ENCODE measurements at places on chromosomes 12 and 14.
A peak's percentile ranks its signal among the peaks of the same experiment; 100 is the strongest.

GRCh38 chr12:113392988-113393579 lies 10.6 kb downstream of the SDS start:
- DNase-seq: no peak

GRCh38 chr14:92750994-92751400 lies 2.6 kb upstream of the LGMN start:
- DNase-seq: no peak

- peak; percentile 87 for DNase-seq
Observed at GRCh38 chr12:116455540-116456329, 103.4 kb upstream of the MAP1LC3B2 start.

GRCh38 chr14:100731846-100732765 lies 5.4 kb downstream of the DLK1 start:
- no peak for DNase-seq

DNA sequence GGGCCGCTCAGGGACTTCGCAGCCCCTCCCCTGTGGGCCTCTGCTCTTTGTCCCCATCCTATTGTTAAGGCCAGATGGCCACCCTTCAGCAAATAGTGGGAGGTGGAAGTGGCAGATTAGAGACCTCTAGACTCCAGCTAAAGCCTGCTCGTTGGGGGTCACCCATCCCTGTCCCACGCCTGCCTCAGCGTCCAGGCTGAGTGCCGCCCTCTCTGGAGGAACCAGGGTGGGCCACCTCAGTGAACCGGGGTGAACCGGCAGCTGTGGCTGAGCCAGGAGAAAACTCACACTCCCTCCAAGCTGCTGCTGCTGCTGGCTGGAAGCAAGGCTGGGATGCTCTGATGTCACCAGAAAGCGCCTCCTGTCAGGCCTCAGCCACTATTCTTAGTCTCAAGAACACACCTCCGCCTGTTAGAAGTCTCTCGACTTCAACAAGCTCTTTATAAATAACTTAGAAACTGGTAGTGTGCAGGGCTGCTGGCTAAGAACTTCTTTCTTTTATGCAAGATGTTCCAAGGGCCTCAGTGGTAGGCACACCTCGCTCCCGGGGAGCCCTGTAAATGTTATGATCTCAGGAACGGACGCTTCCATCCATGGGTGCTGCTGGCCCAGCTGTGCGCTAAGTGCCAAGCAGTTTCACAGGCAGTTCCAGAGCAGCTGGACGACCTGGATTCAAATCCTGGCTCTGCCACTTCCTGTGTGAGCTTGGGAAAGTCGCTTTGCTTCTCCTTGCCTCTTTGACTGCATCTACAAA lies 19.8 kb upstream of the TESC start:
- no peak for DNase-seq

- no peak for DNase-seq
Observed at GRCh38 chr12:58732894-58733293, 187.4 kb downstream of the LRIG3 start.

- peak; percentile 96 for DNase-seq
Observed at GRCh38 chr12:18752280-18752920, 14.5 kb downstream of the CAPZA3 start.

GRCh38 chr14:45621731-45622130 lies 368.7 kb upstream of the MIS18BP1 start:
- DNase-seq: no peak

DNA sequence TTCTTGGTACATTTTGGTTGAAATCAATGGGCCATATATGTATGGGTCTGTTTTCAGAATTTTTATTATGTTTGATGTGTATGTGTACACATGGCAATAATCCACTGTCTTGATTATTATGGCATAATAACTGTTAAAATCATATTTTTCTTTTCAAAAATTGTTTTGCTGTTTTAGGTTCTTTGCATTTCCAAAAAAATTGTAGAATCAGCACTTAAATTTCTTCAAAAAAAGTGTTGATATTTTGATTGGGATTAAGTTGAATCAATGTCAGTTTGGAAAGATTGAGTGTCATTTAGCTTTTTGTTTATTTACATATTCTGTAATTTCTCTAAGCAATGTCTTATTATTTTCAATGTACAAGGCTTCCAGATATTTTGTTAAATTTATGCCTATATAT lies 154.1 kb downstream of the SLC5A8 start:
- DNase-seq: no peak

DNA sequence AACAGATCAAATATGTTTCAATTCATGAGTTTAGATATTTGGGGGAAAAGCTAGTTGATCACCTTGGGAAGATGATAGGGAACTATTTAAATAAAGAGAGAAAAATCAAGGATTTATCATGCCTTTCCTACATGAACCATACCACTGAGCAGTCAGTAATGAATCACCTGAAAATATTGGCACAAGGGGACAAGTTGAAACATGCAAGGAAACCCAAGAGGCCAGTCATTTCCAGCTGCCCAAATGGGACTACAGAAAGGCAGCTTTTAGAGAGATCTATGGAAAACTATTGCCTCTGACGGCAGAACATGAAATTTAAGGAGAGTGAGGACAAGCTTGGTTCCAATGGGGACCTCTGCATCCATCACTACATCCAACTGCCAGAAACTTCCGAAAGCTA lies 14.1 kb upstream of the ETV6 start:
- no peak for DNase-seq

DNA sequence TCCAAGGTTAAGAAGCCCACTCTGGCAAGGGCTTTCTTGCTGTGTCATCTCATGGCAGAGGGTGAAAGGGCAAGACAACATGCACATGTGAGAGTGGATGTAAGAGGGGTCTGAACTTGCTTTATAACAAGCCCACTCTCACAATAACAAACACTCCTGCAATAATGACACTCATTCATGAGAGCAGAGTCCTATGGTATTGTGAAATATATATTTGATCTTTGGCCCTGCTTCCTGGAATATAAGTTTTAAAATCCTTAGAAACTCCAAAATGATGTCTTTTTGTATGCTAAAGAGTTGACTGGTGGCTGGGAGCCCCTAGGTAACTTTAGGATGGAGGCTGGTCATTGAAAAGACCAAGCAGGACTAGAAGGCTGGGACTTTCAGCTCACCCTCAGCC lies 51.8 kb downstream of the TSPAN8 start:
- no peak for DNase-seq

DNA sequence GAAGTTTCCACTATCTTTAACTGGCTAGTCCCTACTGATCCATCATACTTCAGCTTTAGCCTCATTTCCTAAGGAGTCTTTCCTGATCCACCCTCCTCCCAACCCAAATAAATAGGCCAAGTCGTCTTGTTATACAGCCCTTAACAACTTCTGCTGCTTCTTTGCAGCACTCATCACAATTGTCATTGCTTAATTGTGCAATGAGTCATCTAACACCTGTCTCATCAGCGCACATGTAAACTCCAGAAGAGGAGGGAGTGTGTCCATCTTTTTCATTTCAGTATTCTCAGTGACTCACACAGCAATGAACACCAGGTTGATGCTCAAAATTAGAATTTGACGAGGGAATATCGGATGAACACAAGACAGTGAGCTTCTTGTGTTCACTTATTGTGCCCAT lies 87.3 kb downstream of the SUDS3 start:
- no peak for DNase-seq

DNA sequence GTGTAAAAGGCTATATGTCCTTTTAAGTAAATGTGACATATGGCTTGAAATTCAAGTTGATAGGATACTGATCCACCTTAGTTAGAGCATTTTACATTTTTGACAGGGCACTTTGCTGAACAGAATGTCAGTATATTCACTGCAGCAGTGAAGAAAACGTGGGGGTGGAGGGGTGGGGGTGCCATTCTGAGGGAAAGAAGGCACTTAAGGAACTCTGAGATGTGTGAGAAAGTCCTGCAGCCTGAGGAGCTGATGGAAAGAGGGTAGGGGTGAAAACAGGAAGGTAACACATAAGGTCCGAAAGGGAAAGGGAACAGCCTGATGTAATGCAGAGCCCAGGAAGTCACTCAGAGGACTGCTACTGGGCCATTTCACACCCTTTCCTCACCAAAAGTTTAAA lies 265.5 kb upstream of the GRIP1 start:
- no peak for DNase-seq

GRCh38 chr12:124745465-124745890 lies 118.2 kb downstream of the SCARB1 start:
- no peak for DNase-seq

GRCh38 chr12:53739214-53740129 lies 12.2 kb upstream of the CALCOCO1 start:
- no peak for DNase-seq

GRCh38 chr14:87847216-87847755 lies 145.7 kb downstream of the GALC start:
- no peak for DNase-seq

- no peak for DNase-seq
Observed at GRCh38 chr14:100472094-100472455, 115.1 kb downstream of the BEGAIN start.

DNA sequence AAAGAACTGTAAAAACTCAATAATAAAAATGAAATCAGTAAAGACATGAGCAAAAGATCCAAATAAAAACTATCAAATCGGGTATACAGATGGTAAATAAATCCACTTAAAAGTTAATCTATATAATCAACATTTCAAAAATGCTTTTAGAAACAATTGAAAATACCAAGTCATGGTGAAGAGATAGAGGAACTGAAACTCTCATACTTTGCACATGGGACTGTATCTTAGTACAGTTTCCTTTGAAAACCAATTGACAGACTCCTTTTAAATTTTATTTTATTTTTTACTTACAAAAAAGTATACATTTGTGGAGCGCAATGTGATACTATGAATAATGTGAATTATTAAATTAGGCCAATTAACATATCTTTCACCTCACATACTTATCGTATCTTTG lies 98.6 kb upstream of the FAR2 start:
- no peak for DNase-seq

GRCh38 chr12:22180705-22181104 lies 134.7 kb downstream of the CMAS start:
- no peak for DNase-seq

GRCh38 chr12:60106214-60106613 lies 510.4 kb downstream of the SLC16A7 start:
- peak; percentile 1 for DNase-seq

GRCh38 chr12:107373238-107373809 lies 280.0 kb upstream of the CRY1 start:
- DNase-seq: no peak

DNA sequence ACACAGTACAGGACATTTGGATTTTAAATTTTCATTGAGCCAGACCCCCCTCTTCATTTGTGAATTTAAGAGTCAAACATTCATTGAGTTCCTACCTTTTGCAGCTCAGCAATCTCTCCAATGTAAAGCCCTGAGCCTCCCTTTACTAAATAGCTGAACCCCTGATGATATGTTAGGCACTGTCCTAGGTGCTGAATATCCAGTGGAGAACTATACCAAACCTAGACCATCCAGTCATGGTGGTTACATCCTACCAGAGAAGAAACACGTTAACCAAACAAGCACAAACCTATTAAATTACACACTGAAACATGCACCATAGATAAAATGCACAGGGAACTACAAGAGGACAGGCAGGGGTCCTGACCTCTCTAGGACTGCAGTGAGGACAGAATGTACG lies 1585.3 kb upstream of the TMEM132C start:
- no peak for DNase-seq

DNA sequence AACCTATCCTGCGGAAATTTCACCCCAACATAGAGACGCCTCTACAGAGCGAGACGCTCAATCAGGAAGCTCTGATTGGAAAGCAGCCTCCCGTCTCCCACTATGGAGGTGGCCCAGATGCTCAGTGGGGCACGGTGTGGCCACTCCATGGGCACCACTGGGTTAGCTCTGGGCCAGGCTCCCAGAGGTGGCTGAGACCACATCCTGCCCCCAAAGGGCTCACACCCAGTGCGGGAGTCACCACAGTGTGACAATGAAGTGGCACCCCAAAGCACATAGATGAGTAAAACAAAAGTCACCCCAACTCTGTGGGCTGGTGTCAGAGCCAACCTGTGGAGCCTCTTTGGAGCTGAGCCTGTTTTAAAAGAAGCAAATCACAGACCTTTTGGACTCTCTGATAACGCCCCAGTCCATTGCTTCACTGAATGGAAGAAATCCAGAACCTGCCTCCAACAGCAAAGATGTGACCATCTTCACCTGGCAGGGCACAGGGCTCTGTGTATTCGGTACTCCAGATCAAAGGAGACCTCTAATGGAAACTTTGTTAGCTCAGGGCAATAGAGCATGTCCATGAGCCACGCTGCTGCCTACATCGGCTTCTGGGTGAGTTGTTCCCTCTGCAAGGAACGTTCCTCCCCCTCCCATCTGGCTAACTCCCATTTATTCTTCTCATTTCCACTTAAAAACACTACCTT lies 19.6 kb downstream of the CLMN start:
- DNase-seq: no peak

- no peak for DNase-seq
Observed at GRCh38 chr12:111296906-111297463, 71.9 kb downstream of the PHETA1 start.

GRCh38 chr12:39902821-39903220 lies 203.1 kb downstream of the SLC2A13 start:
- no peak for DNase-seq

GRCh38 chr12:52359621-52360061 lies 7.6 kb downstream of the KRT85 start:
- no peak for DNase-seq

DNA sequence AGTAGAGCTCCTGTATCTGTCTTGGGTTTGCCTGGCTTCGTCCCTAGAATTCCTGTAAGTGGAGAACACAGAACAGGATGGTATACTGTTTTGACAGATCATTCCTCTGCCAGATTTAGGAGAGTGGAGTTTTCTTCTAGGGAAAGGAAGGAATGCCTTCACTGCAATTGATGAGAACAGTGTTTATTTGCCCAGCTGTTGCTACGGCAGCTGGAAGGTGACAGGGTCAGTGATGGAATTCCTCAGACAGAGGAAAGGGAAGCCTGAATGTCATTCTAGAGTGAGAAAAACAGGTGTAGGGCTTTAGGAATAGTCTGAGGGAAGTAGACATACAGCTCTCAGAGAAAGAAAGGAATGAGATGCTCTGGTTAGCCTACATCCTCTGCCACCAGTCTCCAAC lies 11.7 kb downstream of the CSRNP2 start:
- DNase-seq: no peak

DNA sequence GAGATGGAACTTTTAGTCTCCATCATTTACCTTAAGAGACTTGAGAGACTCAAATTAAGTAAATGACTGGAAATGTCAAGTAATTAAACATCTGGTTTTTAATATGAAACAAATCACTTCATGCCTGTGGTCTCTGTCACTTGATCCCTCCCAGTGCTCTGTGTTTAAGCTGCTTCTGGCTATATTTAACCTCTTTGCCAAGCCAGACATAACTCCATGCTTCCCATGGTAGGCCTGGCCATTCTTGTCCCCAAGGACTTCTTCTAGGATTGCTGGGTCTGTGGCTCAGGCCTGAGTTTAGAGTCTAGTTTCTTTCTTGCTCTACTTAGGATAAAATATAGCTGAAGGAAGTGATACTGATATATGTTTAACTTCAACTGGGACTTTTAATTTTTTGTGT lies 1013.6 kb downstream of the FLRT2 start:
- DNase-seq: no peak

GRCh38 chr14:100865682-100866591 lies 37.6 kb downstream of the RTL1 start:
- no peak for DNase-seq

- DNase-seq: no peak
Observed at GRCh38 chr12:30980955-30981662, 54.6 kb downstream of the TSPAN11 start.

- no peak for DNase-seq
Observed at GRCh38 chr12:127515941-127516340, 751.0 kb upstream of the TMEM132C start.

- no peak for DNase-seq
Observed at GRCh38 chr12:52151837-52152783, 39.7 kb downstream of the KRT80 start.

GRCh38 chr14:65082930-65083329 lies 19.4 kb downstream of the MAX start:
- DNase-seq: no peak

Measured in skeletal muscle cell (primary cell).